ENCODE measurements at places on chromosomes 6 and 20.

DNA sequence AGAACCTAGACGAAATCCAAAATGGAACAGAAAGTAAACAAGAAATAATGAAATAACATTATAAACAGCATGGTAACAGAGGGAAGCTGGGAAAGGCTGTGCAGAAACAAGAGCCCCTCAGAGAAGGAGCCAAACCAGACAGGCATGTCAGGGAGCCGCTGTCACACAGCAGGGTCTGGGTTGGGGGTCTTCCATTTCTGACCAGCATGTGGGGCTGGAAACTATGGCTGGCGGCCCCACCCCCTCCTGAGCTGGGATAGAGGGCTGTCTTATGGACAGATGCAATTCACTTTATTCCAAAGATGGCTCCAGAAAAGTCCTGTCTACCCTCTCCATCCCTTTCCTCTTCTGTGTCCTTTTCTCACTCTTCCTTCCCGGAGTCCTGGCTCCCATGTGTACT, 27.3 kb downstream of the C6orf89 start:
- no peak for DNase-seq

GRCh38 chr20:61387204-61387953, 135.3 kb downstream of the CDH4 start:
- no peak for DNase-seq

- no peak for DNase-seq
Measured at GRCh38 chr6:24105191-24105590, 20.8 kb upstream of the NRSN1 start.

GRCh38 chr6:133083248-133083967, 157.7 kb upstream of the EYA4 start:
- DNase-seq, result no peak

DNA sequence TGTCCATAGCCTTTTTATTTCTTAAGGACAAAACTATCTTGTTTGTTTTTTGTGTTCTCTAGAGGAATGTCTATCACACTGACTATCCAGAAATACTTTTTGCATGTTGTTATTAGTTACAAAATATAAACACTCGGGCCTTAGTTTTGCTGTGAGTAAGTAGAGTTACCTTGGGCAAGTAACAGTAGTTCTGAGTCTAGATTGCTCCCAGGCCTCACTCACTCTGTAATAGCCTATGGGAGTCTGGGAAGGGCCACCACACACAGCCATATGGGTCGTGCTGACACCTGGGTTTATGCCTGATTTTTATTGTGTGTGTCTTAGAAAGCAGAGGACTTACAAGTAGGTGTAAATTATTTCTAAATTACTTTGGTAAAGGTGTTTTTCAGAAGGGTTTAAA, 185.8 kb downstream of the TMEM242 start:
- DNase-seq, result no peak
